ENCODE measurements at places on chromosomes 11 and 22.

DNA sequence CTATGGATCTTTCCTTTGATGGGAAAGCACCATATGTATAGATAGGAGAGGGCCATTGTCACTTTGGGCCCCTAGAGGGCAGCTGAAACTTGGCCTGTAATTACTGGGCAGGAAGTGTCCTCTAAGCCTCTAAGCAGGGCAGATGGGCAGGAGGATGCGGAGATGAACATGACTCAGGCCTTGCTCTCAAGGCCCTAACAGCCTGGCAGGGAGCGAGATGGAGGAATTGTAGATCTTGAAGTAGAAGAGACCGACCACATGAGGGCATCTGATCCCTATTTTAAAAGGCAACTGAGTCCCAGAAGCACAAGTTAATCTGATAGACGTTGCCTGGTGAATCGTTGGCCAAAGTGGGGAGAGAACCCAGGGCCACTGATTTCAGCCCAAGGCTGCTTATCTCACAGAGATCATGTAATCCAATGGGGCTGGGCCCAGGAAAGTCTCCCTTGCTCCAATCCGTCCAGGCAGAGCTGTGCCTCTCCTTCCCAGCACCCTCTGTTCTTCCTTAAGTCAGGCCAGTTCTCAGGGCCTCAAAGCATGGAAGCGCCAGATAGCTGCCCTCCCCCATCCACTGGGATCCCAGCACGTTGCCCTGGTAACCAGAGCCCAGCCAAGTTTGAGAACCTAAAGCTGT lies 2.5 kb upstream of the SEPTIN3 start:
- peak; percentile 43 for DNase-seq

GRCh38 chr11:113603277-113604059 lies 102.6 kb downstream of the TMPRSS5 start:
- no peak for DNase-seq

- no peak for DNase-seq
Measured at GRCh38 chr11:74949753-74950137, 679 bp downstream of the SPCS2 start.

DNA sequence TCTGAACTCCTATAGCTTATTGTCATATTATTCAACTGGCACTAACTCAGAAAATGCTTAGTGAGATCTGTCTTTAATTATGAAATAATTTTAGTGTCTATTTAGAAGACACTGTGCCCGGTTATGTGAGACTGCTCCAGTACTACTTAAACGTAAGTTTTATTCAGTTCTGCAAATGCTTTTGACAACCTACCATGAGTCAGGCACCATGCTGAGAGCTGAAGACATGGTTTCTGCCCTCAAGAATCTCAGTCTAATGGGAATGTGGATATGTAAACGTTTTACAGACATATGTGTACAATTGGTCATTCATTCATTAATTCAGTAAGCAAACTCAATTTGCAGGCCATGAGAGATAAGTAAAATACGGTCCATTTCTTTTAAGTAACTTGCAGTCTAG lies 40.0 kb downstream of the DCUN1D5 start:
- DNase-seq, result no peak

DNA sequence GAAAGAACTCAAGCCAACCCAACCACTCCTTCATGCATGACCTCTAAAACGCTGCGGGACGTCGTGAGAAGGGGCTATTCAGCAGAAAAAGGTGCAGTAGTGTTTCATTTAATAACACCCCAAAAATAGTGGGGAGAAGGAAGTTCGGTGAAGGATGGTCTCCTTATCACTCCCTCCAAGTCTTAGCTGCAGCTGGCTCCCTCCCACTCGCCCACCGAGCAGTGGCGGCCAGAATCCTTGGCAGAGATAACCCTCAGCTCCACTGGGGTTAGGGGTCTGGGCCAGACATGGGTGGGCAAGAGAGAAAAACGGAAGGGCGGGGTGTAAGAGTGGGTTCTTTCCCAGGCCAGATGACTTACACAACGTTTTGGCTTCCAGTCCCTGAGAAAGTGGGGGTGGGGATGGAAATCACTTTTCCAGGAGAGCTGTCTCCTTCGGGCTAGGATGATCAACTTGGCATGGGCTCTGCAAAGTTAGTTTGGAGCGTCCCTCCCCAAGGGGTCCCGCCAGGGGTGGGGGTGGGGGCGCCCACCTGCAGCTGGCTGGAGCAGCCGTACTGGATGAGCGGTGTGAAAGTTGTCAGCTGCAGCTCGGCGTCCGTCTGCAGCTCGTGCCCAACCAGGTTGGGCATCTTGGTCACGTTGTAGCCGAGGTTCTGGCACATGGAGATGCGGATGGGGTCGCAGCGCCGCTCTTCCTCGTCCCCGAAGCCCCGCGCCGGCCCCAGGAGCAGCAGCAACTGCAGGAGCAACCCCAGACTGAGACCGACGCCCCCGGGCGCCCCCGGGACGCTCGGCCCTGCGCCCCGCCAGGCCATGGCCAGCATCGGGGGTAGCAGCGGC lies 705 bp downstream of the FZD4 start:
- DNase-seq, result no peak

- DNase-seq, result no peak
Measured at GRCh38 chr11:64834723-64835615, 9.5 kb downstream of the CDC42BPG start.
